ENCODE measurements at places on chromosomes 2 and 18. TPM values are rescaled to one million over a fixed set of nuclear protein-coding genes. Genes with fewer than 3 reads are reported as not detected.

DNA sequence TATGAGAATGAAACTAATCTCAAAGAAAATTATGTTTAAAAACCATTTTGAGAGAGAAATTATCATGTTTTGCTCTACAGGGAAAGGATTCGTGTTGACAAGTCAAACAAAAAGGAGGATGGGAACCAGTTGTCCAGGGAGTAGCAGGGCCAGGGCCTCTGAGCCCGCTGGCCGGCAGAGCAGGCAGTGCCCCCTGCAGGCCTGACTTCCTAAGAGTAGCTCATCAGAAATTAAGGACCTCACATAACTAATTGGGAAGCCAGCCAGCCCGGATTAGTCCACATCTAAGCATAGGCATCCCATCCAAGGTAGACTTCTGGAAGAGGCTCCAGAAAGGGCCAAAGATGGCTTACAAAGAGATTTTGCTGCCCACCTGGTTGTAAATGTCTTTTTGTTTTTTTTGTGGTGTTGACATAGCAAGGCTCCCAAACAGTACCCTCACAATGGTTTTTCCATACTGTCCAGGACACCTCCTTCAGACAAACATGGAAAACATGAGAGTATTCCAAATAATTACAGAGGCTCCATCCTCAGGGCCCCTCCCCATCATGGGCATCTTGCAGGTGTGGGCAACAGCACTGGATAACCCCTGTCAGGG is 241.2 kb upstream of the TANK start:
- DNase-seq = no peak

ASB18 gene
- not detected for total RNA-seq

TFCP2L1 gene
- total RNA-seq = not detected

BMP10 gene
- not detected for total RNA-seq

DNA sequence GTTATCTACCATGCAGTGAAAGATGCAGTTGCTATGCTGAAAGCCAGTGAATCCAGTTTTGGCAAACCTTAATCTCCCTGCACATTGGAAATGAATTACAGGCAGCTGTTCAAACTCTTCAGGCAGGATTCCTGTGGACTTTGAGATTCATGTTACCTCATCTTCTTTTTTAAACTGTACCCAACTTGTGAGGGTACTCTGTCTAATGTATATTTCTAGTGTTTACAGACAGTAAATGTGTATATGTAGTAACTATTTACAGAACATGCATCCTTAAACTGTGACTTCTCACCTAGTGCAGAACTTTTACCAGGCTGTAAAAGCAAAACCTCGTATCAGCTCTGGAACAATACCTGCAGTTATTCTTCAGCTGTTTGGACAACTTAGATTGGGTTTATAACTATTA is 50.9 kb downstream of the KDM3A start:
- no peak for DNase-seq

DNA sequence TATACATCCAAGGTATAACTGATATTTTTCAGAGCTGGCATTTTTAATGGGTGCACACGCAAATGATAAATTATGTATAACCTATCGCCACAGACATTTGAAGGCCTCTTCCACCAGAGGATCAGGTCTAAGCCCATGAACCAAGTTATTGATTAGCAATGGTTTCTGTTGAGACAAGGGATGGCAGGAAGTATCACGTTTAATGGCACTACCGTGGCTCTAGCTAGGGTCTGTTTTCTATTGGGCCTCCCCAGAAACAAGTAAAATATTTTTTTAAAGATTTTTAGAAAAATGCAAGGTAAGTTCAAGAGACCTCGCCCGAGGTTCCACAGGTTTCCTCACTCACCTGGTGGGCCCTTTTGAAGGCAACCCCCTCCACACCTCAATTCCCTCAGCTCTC is 667 bp downstream of the GFPT1 start:
- no peak for DNase-seq

DNA sequence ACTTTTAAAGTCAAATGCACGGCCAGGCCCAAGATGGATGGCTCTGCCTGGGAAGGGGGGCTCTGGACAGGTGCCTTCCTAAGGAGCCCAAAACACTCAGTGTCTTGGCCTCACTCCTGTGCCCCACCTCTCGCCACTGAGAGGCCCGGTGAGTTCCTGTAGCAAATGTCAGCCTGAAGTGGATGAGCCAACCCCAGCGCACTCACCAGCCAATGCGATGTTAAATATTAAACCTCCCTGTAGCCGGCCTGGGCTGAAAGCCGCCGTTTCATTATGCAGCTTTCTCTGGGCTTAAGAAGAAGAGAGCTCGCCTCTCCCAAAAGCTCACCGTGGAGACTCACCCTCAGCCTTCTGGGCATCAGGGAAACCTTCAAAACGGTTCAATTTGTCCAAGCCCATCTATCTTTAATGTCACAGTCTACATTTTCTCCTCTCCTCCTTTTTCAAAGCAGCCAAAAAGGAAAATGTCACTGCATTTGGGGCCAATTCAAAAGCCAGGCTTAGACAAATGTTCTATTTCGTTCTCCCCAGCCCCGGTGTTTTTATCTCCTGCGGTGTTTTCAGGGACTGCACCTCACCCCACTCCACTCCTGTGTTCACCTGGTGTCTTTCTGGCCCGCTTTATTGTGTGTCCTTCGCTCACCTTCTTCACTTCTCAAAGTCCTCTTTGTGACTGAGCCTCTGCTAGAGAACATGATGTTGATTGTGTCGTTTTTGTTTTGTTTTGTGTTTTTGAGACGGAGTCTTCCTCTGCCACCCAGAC is 124.0 kb downstream of the NRP2 start:
- no peak for DNase-seq

GRCh38 chr18:46858290-46858689 is 59.0 kb downstream of the PIAS2 start:
- DNase-seq = no peak

GKN2 gene
- total RNA-seq = not detected

COL6A3 gene
- 244 TPM for total RNA-seq
